ENCODE measurements at places on chromosomes 1 and 21.

DNA sequence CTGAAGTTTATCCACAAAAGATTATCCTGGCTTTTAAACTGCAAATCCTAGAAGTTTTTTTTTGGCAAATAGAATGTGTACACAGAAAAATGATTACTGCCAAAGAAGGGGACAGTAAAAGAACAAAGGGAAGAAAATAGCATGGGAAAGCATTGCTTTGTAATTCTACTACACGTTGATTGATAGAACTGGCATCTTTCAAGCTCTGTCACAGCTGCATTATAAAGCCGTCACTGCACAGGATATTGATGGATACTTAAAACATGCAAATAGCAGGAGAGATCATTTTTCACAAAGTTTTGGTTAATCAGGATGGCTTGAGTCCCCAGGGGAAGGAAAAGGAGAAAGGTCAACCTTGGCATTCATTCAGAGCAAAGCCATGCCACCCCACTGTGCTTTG lies 183.7 kb upstream of the RRP15 start:
- no peak for DNase-seq

DNA sequence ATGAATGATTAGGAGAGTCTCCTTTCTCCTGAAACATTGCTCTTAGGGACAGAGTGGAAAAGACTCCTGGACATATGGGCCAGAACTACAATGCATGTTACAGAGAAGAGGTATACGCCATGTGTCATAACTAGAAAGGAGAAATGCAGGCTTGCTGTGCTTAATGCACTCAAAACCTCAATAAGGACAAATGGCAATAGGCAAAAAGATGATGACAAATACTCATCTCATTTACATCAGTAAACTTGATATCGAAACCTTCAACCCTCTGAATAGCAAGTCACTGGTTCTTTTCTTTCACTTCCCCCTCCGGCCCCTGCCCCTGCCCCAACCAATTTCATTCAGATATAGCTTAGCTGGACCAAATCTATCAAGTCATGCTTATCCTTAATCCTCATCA lies 1.9 kb upstream of the GPR88 start:
- DNase-seq = no peak

DNA sequence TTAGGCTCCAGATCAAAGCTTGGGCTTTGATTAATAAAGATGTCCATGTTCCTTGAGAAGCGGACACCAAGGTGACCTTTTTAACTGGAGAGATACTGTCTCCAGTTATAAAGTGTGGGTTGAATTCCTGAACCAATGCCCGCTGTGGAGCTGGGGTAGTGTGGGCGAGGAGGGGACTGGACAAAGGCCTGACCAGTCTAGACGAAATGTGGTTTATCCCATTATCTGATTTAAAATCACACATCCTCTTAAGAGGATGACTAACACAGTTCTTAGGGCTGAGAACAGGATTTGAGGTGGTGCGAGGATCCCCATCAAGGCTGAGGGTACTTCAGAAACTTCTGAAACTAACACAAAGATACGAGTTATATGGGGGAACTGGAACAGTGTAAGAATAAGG lies 84.5 kb upstream of the GCLM start:
- no peak for DNase-seq

GRCh38 chr1:161176468-161177111 lies 717 bp downstream of the B4GALT3 start:
- DNase-seq = no peak

- no peak for DNase-seq
Observed at GRCh38 chr1:161157867-161158266, 1.4 kb upstream of the USP21 start.

- no peak for DNase-seq
Observed at GRCh38 chr1:39354572-39354971, 136.9 kb upstream of the BMP8A start.

DNA sequence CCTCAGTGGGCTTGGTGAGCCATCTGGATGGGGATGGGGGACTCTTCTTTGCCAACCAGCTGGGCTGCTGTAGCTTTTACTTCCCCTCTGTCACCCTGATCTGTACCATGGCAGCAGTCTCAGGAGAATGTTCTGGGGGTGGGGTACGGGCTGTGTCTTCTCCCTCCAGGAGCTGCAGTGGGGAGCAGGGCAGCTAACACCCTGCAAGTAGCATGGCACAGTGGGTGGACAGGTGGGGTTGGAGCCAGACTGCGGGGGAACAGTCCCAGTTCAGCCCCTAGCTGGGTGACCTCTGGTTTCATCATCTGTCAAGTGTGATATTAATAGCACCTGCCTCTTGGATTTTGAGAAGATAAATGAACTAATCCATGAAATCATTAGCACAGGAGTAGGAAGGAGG lies 3.1 kb downstream of the NFASC start:
- no peak for DNase-seq

DNA sequence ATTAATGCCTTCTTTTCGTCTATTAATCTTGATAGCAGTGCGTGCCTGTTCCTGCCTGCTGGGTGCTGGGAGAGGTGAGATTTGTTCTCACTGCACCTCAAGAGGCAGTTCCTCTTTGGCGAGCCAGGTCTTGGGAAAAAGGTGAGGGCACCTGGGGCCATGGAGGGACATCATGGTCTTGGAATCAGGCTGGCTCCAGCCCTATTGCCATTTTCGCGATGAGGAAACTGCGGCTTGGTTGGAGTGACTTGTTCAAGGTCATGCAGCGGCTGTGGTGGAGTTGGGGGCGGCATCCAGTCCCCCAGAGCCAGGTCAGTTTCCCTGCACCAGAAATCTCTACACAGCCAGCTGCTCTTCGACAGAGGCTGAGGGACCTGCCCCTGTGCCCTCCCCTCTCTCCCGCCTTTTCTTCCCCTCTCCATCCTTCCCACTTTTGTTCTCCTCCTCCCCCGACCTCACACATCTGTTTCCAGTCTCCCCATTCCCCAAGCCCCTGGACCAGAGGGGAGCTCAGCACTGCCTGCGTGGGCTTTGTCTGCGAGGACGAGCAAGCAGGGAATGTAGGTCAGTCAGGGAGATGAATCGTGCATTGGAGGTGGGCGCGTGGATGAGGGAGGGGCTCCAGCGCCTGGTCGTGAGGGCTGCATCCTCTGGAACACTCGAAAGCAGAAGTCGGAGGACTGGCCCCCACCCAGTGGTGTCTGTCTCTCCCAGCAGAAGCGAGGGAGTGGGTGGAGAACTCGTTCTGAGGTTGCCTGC lies 135.1 kb downstream of the ACTL8 start:
- DNase-seq = peak; percentile 38

- DNase-seq = no peak
Observed at GRCh38 chr1:93349231-93350135, 3.8 kb downstream of the DR1 start.
